ENCODE measurements at places on chromosomes 6 and 20.

DNA sequence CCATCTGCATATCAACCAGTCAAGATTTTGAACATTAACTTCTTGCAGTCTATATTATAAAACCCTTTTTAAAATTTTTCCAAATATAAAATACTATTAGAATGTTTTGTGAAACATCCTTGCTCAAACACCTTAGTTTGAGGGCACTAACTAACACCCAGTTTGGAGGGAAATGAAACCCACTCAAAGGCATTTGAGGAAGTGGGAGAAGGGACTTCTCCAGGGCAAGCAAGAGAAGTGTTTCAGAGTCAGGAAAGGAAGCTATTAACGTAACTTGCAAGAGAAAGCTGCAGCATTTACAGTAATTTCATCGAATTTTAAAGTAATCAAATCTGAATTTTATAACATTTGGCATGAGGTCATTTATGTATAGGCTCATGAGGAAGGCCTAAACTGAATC, 21.3 kb downstream of the MTFR2 start:
- DNase-seq, result no peak

GRCh38 chr6:28643017-28643740, 117.5 kb downstream of the GPX5 start:
- peak; percentile 77 for DNase-seq

DNA sequence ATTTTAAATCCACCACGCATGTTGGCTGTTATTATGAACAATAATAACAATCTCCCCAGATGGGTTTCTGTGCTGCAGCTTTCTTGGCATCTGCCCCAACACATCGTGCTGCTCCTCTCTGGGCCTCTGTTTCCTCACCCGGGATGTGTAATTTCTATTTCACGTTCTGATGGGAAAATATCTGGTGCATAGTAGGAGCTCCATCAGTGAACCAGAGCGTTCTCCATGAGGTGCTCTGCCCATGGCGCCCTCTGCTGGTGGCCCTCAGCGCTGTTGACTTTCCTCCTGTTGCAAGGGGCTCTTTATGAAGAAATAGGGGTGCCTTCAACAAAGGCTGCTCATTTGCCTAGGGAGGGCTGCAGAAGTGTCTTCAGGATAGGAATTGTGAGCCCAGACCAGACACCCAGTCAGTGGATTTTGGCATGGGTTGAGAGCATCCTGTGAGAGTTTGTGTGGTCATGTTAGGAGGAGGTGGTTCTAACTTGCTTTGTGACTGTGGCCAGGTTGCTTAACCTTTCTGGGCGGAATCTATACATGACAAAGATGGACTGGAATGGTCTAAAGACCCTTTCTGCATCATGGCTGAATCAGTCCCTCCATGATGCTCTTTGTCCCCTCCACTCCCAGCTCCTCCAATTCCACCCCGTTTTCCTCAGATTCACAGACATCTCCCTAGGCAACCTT, 8.1 kb downstream of the SCRT2 start:
- peak; percentile 16 for DNase-seq

GRCh38 chr6:9398071-9398766, 962.9 kb upstream of the SLC35B3 start:
- no peak for DNase-seq

GRCh38 chr20:23029324-23029723, 5.8 kb upstream of the SSTR4 start:
- no peak for DNase-seq

DNA sequence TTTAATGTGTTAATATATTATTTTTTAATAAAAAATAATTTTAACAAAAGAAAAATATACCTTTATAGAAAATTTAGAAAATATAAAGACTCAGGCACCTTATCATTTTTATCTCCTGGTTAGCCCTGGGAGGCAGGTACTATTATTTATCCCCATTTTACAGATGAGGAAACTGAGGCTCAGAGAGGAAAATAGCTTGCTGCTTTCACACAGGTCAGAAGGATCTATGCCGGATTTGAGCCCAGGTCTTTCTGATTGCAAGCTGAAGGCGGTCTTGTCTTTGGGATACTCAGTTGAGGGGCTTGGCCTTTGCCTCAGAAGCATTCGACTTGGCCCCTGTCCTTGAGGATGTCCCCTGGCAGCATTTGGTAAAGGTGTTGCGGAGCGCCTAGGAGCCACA, 11.5 kb upstream of the OSER1 start:
- DNase-seq, result no peak

- no peak for DNase-seq
Measured at GRCh38 chr20:61802721-61803311, 262.9 kb downstream of the TAF4 start.

- no peak for DNase-seq
Measured at GRCh38 chr6:136945072-136945471, 23.0 kb downstream of the SLC35D3 start.

GRCh38 chr6:8420031-8420588, 15.2 kb downstream of the SLC35B3 start:
- DNase-seq, result no peak

DNA sequence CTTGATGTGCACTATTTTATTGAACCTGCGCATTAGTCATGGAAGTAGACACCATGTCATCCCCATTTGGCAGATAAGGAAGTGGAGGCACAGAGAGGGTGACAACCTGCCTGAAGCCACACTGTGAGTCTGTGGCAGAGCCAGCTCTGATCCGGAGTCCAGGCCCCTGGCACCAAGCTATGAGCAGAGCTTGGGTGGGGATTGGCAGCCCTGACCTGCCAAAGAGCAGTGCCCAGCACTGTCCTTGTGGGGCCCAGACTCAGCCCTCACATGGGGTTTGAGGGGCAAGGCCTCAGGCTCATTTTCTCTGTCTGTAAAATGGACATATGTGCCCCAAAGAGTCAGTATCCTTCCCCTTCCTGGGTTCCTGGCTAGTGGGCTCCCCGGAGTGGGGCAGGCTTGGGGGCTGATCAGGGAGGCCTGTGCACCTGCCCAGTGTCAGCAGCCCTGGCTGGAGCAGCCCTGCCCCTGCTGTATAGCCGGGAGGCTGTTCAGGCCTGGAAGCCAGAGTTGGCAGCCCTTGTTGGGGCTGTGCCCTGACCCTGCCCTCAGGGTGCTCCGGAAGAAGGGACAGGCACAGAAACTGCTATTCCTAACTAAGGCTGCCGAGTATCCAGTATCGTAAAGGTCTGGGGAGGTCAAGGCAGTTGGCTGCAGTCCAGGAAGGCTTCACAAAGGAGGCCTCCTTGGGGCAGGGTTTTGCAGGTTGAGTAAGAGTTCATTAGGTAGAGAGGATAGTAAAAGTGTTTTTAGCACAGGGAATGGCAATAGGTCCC, 38.7 kb downstream of the TGM2 start:
- no peak for DNase-seq

DNA sequence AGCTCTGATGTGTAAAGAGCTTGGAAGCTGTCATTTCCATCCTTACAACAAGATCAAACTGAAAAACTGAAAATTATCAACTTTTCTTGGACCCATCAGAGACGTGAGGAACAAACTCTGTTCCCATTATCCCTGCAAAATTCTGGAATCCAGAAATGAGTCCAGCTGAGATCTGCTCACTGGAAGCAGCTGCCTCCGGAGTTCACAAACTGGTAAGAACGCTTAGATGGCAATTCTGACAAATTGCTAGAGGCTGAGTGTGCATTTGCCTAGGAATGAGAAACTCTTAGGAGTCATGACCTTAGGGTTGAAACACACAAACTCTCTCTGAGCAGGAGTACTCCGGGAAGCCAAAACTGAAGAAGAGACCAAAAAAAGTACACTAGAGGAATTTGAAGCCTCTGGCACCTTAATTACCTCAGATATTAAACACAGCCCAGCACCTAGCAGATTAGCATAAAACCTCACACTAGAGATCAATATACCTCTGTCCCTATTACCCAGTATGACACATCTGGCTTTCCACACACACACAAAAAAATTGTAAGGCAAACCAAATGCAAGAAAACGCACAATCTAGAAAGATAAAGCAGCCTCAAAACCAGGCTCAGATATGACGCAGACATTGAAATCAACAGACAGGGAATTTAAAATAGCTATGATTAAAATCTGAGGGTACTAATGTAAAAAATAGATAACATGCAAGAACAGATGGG, 233.5 kb upstream of the SGK1 start:
- peak; percentile 87 for DNase-seq

DNA sequence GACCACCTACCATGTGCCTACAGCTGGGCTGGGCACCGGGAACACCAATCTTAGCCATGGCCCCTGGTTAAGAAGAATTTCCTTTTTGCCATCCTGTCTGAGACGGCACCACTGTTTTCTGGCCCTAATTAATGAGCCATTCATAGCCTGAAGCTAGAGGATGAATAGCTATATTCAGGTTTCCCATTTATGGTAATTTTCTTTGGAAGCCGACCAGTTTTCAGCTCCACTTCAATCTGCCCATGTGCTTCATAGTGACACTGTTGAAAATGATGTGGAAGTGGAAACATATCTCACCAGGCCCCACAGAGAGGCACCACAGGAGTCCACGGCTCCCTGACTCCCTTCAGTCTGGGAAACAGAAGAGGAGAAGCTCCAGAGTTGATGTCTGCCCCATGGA, 22.6 kb upstream of the ULBP3 start:
- DNase-seq, result peak; percentile 26

GRCh38 chr6:166342349-166343149, at the start of gene SFT2D1:
TSS of gene SFT2D1 (minus strand) at chr6:166342545. CDS start at chr6:166342481, 64 bp downstream.
- peak; percentile 77 for DNase-seq
